ENCODE measurements at places on chromosomes 11 and 22.
A peak's percentile ranks its signal among the peaks of the same experiment; 100 is the strongest.

- no peak for DNase-seq
These were observed 92.8 kb upstream of the KCNQ1OT1 start for GRCh38 chr11:2792381-2793250.

GRCh38 chr11:4677948-4678347 is 19.7 kb downstream of the OR51E2 start:
- DNase-seq, result no peak

- peak; percentile 97 for DNase-seq
These were observed 20.1 kb upstream of the PEX26 start for GRCh38 chr22:18057568-18058209.

DNA sequence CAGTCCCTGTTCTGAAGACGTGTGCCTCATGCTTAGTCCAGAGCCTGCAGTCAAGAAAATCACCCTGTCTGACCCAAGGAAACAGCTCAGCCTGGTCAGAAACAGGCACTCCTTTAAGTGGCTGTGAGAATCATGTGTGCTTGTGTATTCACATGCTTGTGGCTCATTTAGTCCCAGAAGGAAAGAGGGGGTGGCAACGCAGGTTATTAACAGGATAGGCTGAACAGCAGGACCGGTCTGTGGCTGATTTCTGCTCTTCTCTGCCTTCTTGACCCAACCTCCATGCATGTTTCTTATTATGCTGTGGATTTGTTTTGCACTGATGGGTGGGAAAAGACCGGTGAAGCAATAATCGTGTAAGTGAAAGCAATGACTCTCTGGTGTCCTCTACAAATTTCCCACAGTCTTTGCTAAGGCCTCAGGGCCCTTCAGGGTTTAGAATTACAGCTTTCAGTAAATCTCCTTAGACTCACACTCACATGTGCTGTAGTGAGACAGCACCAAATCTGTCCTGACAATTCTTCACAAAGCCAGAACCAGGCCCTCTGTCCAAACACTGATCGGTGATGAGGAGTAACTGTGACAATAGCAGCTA is 288.1 kb downstream of the ETS1 start:
- peak; percentile 89 for DNase-seq

- DNase-seq, result no peak
These were observed 44.4 kb downstream of the MOB2 start for GRCh38 chr11:1442163-1442562.

DNA sequence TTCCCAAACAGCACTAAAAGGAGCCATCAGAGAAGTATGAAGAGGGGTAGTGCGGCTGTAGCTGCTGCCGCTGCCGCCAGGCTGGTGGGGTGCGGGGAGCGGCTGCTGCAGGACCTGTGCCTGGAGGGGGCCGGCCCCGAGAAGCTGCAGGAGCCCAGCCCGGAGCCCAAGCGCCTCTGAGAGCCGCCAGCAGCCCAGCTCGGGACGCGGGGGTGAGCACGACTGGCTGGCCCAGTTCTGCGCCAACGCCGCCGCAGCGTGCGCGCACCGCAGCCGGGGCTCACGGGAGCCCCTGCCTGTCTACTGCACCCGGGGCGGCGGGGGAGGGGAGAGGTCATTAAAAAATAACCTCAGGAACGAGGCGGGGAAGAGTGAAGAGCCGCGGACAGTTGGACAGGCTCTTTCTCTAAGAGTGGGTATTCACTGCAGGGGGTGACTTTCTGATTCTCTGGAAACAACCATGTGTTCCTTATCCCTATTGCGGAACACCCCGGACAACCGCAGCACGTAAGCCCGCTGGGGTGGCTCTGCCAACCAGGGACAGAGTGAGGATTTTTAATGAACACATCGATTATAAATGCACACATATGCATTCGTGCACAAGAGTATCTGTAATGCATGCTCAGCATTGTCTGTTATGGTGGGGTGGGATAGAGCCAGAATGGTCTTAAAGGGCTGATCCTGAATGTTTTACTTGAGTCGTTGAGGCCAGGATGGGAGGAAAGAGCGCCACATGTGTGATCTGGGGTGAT is 453 bp downstream of the GAS2 start:
- DNase-seq, result peak; percentile 3

GRCh38 chr11:26096451-26096850 is 235.5 kb upstream of the ANO3 start:
- peak; percentile 11 for DNase-seq

- no peak for DNase-seq
These were observed 11.5 kb downstream of the NPTXR start for GRCh38 chr22:38832005-38832978.

- DNase-seq, result no peak
These were observed 277.5 kb upstream of the API5 start for GRCh38 chr11:43034341-43034740.

DNA sequence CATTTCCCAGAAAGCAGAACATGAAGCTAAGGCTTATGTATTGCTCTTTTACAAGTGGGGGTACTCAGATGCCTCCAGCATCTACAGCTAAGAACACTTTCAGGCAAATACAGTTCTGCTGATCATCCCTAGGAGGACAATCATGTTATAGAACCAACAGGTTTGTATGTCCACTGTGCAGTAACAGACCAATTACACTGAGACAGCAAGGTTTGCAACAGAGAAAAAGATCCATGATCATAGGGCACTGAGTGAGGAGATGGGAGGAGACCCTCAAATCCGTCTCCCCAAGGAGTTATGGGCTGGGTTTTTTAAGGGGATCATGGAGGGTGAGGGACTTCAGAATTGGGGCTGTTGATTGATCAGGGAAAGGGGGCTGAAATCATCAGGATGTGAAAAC is 39.1 kb upstream of the GRK3 start:
- DNase-seq, result no peak

GRCh38 chr11:93952082-93952780 is 68.9 kb upstream of the HEPHL1 start:
- no peak for DNase-seq

DNA sequence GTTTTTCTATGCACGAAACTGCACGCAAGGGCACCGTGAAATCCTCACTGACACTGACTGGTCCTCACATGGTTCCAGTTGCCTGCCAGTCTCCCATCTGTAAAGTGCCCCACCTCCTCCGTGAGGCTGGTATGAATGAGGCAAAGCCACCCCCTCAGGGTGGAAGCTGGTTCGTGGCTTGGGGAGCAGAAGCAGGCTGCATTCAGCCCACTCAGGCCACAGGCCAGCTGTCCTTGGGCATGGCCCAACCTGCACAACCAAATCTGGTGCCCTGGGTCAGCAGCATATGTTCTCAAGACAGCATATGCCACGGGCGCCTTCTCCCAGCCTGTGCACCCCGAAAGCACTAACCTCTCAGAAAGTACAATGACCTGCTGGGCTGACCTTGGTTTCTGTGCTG is 29.3 kb downstream of the SERPINH1 start:
- no peak for DNase-seq

DNA sequence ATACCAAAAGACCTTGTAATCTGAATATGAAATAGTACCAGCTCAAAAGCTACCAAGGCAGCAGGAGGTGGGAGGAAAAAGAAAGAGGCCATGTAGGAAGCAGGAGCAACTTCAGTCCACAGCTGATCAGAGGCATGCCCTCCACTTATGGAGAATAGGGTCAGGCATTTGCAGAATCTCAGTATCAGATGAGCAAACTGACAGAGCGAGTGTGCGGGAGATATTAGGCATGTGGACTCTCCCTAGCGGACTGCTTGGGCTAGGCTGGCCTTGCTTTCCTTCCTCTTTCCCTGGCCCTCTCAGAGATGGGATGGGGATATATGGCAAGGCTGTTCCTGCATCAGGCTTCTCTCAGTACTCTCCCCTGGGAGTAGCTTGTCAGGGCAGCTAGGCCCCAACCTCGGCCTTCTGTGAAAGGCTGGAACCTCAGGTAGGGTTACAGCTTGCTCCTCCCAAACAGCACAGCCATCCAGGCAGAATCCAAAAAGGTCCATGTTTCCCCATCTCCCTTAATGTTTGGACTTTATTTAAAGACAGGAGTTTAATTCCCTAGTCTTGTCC is 37.0 kb downstream of the ETS1 start:
- no peak for DNase-seq

DNA sequence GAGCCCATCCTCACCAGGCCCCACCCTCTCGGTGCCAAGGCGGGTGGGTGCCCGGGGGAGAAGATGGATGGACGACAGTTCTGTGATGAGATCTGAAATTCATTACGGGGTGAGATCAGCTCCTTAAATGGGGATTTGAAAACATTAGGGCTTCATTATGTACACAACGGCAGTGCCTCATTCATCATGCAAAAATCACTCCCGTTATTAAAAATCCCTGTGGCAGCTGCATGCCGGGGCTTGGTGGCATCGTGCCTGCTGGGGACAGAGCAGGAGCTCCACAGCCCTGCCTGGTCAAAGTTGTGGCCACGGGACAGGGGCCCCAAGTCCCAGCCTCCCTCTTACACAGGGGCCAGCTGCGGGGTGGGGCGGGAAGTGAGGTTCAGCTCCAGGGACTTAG is 20.2 kb downstream of the OTUB1 start:
- no peak for DNase-seq

GRCh38 chr11:118252688-118253087 is 523 bp upstream of the MPZL3 start:
- DNase-seq, result no peak

- DNase-seq, result no peak
These were observed 13.6 kb upstream of the XBP1 start for GRCh38 chr22:28813772-28814518.

GRCh38 chr11:116840224-116840745 is 2.9 kb upstream of the APOA1 start:
- DNase-seq, result peak; percentile 36

DNA sequence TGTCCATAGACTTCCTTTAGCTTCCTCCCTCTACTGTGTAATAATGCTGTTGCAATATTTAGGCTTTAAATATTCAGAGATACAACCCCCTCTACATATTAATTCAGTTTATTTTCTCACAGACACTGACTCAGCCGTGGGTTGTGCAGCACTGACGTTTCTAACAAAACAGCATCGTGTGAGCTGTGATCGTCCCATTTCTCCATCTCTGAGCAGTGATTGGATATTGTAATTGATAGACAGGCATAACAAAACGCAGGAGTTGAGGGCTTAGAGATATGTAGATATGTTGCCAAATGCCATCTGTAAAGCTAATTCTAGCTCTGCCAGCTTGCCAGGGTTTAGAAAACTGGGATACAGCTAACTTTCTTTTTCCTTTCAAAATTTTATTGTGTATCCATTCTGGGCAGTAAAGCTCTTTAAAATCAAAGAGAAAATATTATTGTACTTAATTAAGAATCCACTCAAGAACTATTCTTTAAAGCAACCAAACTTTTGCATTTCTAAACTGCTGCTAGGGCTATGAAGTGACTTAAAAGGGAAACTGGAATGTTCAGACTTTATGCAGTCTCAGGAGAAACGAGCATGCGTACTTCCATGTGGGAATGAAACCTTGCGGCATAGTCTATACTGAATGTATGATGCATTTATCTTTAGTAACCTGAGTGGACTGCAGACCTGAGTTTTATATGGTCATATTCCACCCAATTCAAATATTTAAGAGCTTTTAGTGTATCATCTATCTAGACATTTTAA is 22.7 kb downstream of the BTBD10 start:
- DNase-seq, result peak; percentile 93

DNA sequence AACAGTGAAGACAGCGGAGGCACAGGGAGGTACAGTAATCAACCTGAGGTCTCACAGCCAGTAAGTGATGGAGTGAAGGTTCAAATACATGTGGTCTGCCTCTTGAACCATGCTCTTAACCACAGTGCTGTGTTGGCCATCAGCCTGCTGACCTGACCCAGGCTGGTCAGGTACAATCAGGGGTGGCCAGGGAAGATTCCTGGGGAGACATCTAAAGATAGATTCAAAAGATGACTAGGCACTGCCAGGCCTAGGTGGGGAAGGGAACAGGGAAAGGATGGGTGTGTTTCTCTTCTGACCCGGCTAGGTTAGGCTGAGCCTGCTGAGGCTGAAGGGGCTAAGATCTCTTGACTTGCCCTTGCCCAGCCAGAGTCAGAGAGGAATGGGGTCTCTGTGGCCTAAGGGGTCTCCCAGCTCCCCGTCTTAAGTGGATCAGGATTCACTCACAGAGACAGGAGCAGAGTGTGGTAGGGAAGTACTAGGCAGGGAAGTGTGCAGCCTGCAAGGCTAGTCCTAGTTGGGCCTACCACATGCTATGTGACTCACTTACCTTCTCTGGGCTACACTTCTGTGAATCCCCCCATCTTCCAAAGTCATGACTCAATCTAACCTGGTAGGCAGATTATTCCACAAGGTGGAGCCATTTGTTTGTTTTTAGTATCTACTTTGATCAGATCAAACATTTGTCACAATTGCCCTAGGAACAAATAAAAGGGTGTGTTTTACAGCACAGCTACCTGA is 10.4 kb upstream of the SREBF2 start:
- peak; percentile 61 for DNase-seq

- DNase-seq, result peak; percentile 5
These were observed 1.7 kb upstream of the CALCA start for GRCh38 chr11:14973621-14974514.

DNA sequence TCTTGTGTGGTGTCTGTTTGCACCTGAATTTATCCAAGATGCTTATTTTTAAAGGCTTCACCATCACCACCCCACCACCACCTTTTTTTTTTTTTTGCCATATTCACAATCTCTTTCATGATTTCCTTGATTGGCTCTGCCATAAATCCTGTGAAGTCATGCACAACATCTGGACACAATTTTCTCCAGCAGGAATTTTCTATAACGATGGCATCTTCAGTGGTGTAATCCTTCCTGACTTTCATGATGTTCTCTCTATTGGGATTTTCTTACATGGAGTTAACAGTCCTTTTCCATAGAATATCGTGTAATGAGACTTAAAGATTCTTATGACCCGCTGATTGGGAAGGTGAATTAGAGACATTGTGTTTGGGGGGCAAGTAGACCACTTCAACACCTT is 17.8 kb downstream of the ZFP91 start:
- peak; percentile 38 for DNase-seq

DNA sequence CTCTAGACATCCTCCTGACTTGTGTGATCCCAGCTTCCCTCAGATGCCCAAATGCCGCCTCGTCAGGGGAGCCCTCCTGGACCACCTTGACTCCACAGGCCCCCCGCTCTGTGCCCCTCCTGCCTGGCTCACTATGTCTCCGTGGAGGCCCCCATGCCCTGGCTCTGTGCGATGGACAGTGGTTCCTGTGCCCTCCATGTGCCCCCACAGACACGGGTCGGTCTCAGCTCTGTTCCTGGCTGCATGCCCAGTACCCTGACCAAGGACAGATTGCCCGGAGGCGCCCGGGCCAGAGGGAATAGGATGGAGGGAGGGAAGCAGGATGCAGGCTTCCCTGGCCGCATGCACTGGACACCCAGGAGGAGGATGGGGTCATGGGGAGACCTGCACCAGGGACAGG is 1274.6 kb downstream of the BRD1 start:
- no peak for DNase-seq

GRCh38 chr11:38814670-38815069 is 2216.6 kb upstream of the RAG2 start:
- no peak for DNase-seq

GRCh38 chr11:34685864-34686263 is 65.0 kb downstream of the EHF start:
- DNase-seq, result no peak

GRCh38 chr11:45761659-45762058 is 43.3 kb upstream of the SLC35C1 start:
- no peak for DNase-seq

GRCh38 chr22:24727218-24727851 is 47.2 kb downstream of the PIWIL3 start:
- DNase-seq, result peak; percentile 85

- no peak for DNase-seq
These were observed 12.3 kb downstream of the LTO1 start for GRCh38 chr11:69662806-69663205.

- peak; percentile 67 for DNase-seq
These were observed 141.5 kb upstream of the MTMR2 start for GRCh38 chr11:96065379-96065778.
